ENCODE measurements at places on chromosomes 7 and 10. TPM values are rescaled to one million over a fixed set of nuclear protein-coding genes. Genes with fewer than 3 reads are reported as not detected.
A peak's percentile ranks its signal among the peaks of the same experiment; 100 is the strongest.

DNA sequence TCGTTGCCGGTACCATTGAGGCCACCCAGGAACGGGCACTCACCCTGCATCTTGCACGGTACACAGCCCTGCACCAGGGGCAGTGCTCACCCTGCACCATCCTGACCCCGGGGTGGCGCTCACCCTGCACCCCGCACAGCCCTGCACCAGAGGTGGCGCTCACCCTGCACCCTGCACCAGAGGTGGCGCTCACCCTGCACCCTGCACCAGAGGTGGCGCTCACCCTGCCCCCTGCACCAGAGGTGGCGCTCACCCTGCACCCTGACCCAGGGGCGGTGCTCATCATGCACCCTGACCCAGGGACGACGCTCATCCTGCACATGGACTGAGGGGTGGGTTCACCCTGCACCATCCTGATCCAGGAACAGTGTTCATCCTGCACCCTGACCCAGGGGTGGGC, 6.4 kb downstream of the TUBGCP2 start:
- DNase-seq = no peak

The MYL10 gene
- not detected for polyA plus RNA-seq

GRCh38 chr7:129607471-129608120, 3.9 kb upstream of the NRF1 start:
- DNase-seq = no peak

DNA sequence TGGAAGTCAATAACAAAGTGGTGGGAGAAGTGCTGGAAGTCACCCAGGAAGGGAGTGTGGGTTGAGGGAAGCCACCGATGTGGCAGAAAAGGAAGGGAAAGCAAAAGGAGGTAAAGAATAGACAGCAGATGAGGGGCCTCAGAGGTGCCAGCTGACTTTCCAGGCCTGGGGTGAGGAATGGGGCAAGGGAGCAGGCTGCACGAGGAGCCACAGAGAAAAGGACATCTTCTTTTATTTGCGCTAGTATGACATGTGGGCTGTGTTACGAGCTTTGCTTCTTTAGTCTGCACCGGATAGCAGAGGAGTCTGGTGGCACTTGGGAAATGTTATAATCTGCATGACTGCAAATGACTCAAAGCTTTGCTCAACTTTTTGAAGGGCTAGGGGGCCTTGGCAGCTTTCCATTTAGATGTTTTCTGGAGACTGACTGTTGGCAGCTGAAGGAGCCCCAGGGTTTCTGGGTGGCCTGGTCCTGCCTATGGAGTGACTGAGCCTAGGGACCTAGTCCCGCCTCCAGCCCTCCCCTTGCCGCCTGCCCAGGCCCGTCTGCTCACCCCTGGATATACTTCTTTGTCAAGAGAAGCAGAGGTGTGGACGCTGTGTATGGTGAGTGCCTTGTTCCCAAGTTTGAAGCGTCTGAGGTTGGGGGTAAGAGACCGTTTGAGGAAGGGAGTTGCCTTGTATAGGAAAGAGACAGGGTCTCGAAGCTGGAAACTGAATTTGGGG, 5.1 kb downstream of the PRXL2A start:
- DNase-seq = peak; percentile 73

- DNase-seq = no peak
These were observed 272.5 kb downstream of the NEBL start for GRCh38 chr10:20624642-20625041.
